NCI-H748 treated with DMSO at 0.1 percent for 48 hours (cell line): ENCODE measurements at places on chromosomes 1 and 21.

DNA sequence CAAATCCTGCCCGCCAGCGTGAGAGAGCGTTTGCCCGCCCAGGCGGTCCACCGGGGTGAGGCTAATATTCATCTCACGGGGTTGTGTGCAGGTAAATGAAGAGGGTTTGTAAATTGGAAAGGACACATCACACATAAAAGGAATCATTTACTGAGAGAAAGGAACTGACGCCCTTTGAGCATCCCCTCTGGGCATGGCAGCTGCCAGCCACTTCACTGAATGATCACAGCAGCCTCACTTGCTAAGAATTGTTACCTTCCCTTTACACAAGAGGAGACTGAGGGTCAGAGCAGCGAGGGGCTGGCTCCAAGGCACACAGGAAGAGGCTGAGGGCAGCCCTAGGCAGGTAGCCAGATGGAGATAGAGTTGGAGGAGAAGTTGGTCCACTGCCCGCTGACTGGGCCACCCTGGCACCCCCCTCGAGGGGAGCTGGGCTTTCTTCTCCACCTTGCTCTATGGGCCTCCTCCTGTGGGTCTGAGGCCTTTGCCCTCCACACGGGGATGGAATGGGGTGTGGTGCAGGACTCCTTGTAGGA is 96.0 kb downstream of the FOXD2 start:
- no peak for DNase-seq

DNA sequence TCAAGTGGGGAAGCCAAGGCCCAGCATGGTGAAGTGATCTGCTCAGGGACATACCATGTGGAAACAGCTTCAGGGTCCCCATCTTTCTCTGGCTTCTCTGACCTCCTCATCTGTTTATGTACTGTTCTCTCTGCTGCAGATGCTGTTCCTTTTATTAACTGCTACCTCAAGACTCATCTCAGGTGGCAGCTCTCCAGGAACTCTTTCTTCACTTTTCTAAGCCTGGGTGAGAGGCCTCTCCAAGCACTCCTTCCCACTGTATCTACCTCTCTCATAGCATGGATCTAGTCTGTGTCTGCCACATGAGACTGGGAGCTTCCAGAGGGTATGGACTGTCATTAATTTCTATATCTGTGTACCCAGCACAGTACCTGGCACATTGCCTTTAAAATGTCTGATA is 73.4 kb upstream of the PPM1J start:
- DNase-seq = no peak

DNA sequence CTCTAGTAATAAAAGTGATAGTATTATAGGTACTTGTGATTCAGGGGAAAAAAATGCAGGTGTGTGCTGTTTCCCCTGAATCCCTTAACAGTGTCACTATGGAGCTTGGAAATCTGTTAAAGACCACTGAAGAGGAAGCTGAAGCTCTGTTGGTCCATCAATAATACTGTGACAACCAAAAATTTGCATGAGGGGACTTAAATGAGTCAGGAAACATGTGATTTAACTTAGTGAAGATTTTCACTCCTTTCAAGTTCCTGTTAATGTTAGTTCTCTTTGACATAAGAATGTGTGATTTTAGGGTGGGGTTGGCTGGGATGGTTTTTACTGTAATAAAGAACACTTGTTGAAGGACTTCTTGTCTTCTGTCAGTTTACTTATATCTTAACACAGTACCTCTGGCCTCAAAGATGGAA is 32.0 kb downstream of the VANGL2 start:
- DNase-seq = no peak

DNA sequence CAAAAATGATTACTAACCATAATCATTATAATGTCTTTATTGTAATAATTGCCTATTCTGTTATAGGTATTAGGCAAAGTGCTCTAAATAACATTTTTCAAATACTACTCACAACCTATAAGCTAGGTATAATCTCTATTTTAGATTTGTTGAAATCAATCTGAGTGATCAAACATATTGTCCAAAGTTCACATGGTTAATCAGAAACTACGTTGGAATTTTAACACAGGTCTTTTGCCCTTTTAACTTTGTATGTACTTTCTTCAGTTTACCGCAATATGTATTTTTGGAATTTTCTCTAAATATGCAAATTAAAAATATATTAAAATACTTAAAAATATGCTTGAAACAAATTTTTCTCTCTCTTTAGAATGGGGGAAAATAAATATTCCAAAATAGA is 1563.2 kb downstream of the KCNT2 start:
- no peak for DNase-seq

- DNase-seq = no peak
These were observed 11.9 kb upstream of the TNFRSF14 start for GRCh38 chr1:2544093-2544874.

- DNase-seq = no peak
These were observed 8.5 kb downstream of the PRDM2 start for GRCh38 chr1:13708380-13708982.

DNA sequence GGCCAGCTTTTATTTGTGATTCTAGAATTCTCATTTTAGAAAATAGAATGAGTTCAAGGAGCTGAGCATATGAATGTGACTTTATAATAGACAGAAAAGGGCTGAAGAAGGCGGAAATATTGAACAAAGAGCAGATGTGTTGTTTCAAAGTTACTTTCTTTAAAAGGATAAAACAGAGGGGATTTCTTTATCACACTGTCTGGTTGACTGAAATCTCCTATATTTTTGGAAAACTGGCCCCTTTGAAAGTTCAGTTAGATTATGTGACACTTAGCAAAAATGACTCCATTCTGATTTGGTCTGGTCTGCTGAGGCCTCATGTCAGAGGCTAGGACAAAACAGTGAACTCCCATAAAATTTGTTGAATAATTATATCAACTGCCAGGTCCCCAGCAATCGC is 46.4 kb upstream of the DNAH14 start:
- DNase-seq = no peak

DNA sequence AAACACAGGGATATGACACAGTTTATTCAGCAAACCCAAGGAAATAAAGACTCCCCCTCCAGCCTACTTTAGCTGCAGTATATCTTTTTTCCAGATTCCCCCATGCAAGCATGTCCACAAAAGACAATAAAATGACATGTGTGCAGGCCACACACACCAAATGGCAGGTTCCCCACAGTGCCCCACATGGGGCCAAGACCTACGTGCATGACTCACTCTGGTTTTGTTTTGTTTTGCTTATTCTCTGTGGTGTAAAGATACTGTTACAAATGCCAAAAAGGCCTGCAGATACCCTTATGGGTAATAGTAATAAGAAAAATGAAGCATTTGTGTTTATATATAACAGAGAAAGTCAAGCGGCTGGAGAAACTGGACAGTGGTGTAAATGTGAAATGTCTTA is 71.6 kb downstream of the RD3 start:
- DNase-seq = no peak

GRCh38 chr1:166839600-166840308 is 479 bp downstream of the POGK start:
- DNase-seq = peak; percentile 36

- DNase-seq = no peak
These were observed 24.2 kb upstream of the BACE2 start for GRCh38 chr21:41143596-41144325.

GRCh38 chr1:155009221-155009711 is 6.7 kb downstream of the ZBTB7B start:
- no peak for DNase-seq

- DNase-seq = no peak
These were observed 33.6 kb downstream of the CAMK1G start for GRCh38 chr1:209617047-209617673.
